Ascending aorta (tissue), 2 donors: ENCODE measurements at places on chromosomes 2 and 18. TPM values are rescaled to one million over a fixed set of nuclear protein-coding genes. Genes with fewer than 3 reads are reported as not detected.

DNA sequence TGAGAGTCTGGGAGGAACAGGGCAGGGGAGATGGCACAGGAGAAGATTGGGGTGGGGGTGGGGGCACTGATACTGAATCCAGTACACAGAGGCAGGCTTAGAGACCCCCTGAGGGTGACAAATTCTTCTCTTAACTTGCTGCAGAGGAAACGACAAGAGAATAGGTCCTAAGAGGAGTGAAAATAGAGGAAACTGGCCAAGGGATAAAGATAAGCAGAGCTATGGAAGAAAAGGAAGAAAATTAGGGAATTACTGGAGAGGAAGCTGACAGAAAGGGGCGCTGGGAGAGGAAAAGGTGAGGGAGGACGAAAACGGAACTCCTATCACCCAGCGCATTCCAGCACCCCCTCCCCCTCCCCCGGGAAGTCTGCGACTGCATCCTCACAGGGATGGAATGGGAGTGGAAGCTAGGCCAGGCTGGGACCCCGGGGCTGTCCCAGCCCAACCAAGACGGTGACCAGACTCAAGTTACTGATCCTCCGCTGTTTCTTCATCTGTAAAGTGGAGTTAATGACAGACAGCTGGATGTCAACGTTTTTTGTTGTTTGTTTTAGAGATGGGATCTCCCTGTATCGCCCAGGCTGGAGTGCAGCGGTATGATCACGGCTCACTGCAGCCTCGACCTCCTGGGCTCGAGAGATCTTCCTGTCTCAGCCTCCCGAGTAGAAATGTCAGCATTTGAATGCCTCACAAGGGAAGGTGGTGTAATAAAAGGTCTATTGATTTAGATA, 2.6 kb upstream of the EMX1 start:
- DNase-seq, result no peak

DNA sequence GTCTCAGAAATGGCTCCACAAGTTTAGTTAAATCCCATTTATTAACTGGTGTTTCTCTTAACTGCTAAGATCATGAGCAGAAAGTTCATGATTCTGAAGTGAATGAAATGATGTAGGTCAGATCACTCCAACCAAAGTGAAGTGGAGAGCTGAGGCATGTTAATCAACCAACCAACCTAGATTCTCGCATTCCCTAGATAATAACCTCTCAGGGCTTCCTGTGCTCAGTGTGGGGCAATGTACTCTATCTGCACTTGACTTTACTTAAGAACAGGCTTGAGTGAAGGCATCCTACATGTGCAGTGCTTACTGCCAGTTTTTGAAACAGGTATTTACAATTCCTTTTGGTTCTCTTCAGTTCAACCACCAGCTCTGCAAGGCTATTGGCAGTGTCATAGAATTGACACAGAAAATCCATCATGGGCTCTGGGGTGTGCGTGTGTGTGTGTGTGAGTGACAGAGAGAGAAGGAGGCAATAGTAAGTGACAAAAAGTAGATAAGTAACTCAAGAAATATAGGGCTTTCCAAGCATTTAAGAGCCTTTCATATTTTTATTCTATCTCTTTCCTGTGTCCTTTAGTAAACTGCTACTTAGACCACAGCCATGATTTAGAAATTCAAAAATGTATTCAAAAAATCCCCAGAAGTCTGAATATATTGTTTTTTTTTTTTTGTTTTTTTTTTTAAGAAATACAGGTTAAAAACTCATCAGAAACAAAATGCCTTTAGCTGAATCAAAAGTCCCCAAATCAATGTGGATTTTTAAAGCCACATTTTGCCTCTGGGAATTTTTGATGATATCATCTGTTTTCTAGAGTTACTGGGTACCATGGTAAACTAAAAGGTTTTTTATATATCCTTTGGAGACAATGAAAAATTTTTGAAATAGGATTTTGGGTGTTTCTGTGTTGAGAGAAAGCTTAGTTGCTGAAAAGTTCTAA, 28.6 kb downstream of the DOCK10 start:
- no peak for DNase-seq

The WDFY1 gene
- 26.2 TPM for total RNA-seq

DNA sequence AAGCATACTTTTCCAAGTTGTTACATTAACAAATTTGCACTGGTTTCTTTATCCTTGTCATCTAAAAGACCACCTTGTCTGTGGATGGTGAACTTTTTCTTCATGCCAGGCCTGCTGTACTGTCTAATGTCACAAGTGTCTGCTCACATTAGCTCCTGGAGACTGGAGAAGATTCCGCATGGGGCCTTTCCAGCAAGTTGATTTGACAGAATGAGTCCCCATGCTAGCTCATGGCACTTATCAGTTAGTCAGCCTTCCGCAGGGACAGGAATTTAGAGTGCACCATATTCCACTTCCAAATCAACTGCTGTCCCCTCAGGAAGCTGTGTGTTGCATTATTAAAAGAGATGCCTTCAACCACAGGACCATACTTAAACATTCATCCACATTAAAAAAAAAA, 41.4 kb upstream of the LRPPRC start:
- no peak for DNase-seq
